ENCODE measurements at places on chromosomes 11 and 22.

DNA sequence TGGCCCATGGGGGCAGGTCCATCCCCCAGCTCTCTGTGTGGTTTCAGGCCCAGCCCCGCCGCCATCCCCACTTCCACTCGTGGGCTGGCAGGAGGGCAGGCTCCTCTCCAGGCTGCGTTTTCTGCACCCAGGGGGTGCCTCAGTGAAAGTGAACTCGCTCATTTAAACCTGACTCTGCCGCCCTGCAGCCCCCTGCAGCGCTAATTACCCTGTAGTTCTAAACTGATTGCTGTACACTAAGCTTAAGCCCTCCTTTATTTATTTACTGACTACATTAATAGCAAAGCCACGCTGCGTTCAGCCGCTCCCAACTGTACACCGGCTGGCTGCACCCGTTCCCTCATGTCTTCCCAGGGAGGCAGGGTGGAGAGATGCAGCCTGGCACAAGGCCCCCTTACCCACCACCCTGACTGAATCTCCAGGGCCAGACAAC lies 36.6 kb upstream of the NNMT start:
- no peak for DNase-seq

DNA sequence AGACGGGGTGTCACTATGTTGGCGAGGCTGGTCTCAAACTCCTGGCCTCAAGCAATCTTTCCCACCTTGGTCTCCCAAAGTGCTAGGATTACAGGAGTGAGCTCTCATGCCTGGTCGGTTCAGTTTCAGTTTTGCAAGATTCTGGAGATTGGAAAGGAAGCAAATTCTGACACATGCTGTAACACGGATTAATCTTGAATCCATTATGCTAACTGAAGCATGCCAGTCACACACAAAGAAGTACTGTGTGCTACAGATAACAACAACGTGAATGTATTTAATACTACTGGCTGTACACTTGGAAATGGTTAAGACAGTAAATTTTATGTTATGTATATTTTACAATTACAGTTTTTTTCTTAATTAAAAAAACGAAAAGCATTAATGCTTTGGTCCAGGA lies 107.6 kb downstream of the MED15 start:
- DNase-seq: no peak

DNA sequence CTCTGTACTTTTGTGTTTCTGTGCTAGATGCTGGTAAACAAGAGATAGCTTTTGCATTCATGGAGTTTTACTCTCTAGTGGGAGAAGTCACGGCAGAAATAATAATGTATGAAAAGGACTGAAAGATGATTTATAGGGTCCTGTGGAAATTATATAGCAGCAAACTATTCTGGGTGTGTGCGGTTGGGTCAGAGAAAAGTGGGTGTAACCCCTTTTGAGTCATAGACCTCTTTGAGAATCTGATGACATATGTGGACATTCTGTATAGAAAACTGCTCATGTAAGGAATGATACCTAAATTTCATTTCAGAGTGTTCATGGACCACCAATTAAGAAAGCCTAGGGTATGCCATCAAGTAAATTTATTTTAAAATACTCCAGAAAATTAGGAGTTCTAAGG lies 54.4 kb downstream of the TMEM135 start:
- DNase-seq: no peak

DNA sequence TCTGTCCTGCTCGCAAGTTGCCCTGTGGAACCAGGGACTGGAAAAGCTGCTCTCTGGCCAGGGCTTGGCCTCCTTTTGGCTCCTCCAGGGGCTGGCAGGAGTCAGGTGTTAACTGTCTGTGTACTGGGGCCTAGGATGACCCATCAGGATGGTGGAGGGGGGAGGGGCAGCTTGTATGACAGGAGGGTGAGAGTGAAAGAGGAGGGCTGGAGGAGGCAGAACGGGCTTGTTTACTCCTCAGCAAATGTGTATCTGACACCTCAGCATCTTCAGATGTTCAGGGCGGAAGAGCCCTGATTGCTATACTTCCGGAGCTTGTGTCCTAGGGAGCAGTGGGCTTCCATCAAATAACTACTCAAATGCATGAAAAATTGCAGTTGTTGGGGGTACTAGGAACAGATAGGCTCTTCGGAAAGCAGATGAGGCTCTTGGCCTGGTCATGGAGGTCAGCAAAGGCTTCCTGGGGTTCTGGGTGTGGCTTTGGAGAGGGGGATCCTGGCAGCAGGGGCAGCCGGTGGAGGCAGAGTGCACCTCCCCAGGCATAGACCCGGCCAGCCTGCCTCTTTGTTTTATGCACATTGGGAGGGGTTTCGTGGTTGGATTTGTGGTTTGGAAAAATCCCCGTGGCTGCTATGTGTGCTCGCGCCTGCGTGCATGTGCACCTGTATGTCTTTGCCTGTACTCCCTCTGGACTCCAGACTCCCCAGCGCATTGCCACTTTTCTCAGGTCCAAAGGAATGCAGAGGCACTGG lies 31.2 kb downstream of the CD82 start:
- DNase-seq: peak; percentile 71

DNA sequence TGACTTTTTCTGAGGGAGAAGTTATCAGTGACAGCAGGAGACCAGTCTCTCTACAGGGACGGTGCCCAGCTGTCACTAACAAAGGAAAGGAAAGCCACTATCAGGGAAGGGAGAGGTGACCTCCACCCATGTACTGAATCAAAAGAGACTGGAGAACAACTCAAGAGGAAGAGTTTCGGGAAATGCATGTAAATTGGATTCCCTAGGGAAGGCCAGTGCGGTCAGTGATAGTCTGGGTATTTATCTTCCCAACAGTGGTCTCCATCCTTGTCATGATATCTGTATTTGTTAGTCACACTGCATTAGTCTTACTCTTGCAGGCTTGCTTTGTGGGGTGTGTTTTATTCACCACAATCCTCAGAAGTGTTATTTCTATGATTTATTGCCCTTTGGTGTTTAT lies 193.4 kb upstream of the KIRREL3 start:
- DNase-seq: no peak

Measured in stimulated activated CD4-positive, alpha-beta T cell treated with anti-CD3 and anti-CD28 coated beads, Interleukin-1b, Interleukin-23, amount 100 ng/mL, for 48 hours (primary cell).